Activated gamma-delta T cell treated with Interleukin-2 at 50 U/mL for 16 hours (primary cell): ENCODE measurements at places on chromosomes 6 and 20.

DNA sequence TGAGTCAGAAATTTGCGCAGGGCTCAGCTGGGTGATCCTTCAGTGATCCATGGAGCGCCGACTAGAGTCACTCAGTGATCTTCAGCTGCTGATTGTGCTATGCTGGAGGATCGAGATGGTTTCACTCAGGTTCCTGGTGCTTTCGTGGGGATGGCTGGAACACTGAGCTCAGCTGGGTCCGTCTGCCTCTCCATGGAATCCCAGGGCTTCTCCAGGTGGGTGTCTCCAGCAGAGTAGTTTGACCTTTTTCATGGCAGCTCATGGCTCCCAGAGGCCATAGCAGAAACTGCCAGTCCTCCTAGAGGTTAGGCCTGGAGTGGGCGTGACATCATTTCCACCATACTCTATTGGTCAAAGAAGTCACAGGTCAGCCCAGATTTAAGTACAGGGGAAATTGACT, 88.8 kb upstream of the SIRPA start:
- no peak for DNase-seq

DNA sequence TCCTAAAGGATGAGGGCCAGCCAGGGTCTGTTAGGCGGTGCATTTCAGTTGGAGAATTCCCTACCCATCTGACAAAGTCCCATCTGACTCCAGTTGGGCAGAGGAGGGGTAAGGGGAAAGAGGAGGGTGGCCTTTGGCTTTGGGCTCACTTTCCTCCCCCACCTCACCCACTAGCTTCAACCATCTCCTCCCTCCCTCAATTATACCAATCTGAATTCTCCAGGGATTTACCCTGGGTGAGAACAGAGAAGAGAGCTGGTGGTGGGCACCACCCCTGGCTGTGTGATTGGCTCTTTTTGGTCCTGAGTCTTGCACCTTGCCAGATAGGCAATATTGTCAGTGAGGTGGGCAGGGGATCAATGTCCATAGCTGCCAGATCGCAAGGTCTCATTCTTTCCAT, 3.2 kb downstream of the HMGA1 start:
- DNase-seq: no peak

- no peak for DNase-seq
Measured at GRCh38 chr6:167705211-167705750, 121.4 kb upstream of the AFDN start.

GRCh38 chr6:105929626-105930025, 156.5 kb upstream of the PRDM1 start:
- DNase-seq: no peak

DNA sequence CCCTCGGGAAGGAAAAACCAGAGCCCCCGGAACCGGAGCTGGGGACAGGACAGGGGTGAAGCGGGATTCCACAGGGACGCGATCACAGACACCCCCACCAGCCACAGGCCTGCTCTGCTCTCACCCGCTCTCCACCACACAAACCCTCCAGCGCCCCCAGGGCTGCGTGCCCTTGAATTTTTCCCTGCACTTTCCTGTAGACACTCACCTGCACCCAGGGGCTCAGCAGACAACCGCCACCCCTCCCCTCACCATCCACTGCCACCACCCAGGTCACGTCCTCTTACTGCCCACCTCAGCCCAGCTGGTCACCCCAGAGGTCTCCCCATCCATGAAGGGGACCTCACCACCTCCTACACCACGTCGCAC, 631 bp downstream of the ULBP2 start:
- no peak for DNase-seq

GRCh38 chr6:148868314-148868713, 121.5 kb downstream of the UST start:
- no peak for DNase-seq

GRCh38 chr6:167098825-167099225, 24.1 kb upstream of the CCR6 start:
- DNase-seq: no peak

GRCh38 chr20:2942439-2942838, 69.2 kb downstream of the PTPRA start:
- DNase-seq: no peak

- no peak for DNase-seq
Measured at GRCh38 chr20:36478137-36478905, 63.0 kb upstream of the MYL9 start.

DNA sequence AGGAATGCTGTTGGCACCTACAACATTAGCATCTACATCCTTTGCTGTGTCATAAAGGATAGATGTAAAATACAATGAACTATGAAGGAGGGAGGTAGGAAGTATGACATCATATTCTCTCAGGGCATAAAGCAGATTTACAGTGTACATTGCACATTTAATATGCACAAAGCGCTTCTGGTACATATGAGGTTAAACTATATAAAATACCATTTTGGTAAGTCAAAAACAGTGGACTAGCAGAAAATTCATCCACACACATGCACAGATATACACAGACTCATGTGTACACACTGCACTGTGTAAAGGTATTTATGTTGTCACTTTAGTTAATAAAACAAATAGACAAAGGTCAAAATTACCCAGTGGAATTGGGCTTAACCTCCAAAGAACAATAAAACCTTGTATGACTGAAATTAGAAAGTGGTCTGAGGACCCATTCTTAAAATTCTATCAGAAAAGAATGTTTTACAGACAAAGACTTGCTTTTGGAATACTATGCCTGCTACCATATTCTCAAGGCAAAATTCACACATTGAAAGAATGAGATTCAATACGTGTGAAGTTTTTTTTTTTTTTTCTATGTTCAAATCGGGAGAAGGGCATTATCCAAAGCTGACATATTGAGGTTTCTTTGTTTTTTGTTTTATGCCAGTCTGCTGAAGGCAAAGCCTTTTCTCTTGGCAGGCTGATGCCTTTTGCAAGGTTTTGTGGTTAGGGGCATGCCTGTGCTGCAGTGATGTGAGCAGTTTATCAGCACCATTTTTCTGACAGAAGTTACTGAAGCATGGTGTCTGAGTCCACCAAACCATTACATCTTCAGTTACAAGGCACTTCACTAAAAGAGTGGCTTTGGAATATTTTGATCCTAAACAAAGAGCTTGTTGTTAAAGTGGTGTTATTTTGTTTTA, 199.0 kb downstream of the PLCB1 start:
- no peak for DNase-seq

- no peak for DNase-seq
Measured at GRCh38 chr6:43952746-43953145, 174.5 kb downstream of the MRPL14 start.

GRCh38 chr6:119978274-119978889, 628.8 kb upstream of the MAN1A1 start:
- DNase-seq: no peak

DNA sequence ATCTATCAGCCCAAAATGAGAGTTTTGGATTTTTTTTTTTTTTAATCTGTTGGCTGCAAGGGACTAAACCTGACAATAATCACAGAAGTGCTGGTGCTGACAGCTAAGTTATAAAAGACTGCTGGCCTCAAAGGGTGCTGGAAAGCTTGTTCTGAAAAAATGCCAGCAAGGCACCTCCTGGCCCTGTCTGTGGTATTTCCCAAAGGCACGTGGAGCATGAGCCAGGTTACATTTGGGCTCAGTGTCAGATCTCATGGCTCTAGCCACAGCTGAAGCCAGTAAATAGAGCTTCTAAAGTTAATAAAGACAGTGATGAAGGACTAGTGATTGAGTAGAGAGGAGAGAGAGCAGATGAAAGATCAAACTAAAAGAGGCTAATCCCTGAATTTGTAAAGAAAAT, 178.9 kb downstream of the FUT9 start:
- no peak for DNase-seq

DNA sequence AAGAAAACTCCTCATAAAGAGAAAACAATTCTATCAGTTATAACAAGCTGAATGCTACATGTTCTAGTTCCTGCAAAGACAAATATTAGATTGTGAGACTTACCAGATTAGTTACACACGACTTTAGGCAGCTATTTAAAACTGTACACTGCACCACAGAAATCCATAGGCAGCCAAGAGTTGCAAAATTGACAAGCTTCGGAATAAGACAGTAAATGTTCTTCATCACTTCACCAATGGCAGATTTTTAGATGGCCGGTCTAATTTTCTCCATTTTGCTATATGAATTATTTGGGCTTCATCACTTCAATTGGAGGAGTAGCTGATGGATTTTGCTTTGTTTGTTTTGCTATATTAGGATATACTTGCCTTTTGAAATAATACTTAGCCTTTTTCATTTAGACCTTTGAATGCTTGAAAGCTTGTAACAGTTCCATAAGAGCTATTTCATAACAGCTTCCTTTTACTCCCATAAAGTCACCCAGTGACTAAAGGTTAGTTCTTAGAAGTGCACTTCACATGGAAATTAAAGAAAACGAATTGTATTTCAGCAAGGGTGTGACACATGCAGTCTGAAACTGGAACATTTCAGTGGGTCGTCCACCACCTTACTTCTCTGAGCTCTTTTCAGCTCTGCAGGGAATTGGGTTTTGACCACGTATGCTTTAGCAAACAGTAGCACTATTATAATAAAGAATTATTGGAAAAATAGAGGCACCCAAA, at the start of gene ROS1:
Gene ROS1 (minus strand): TSS at position 512 of the 723 bp plus-strand sequence. CDS start 286 bp downstream, at position 226.
- DNase-seq: no peak

DNA sequence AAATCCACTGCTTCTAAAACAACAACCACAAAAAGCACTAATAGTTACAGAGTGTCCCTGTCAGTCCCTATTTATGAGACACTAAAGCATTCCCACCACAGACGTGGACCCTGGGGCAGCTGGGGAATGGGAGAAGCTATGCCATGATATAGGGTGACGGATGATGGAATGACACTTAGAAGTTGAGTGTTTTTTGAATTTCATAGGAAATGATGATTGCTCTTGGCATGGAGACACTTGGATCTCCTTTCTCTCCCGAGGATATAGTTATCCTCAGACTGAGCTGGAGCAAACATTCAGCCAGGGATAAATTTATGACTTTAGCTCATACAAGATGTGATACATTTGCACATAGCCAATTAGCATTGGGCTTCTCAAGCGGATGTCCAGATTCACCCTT, 151.2 kb downstream of the EDN3 start:
- no peak for DNase-seq

DNA sequence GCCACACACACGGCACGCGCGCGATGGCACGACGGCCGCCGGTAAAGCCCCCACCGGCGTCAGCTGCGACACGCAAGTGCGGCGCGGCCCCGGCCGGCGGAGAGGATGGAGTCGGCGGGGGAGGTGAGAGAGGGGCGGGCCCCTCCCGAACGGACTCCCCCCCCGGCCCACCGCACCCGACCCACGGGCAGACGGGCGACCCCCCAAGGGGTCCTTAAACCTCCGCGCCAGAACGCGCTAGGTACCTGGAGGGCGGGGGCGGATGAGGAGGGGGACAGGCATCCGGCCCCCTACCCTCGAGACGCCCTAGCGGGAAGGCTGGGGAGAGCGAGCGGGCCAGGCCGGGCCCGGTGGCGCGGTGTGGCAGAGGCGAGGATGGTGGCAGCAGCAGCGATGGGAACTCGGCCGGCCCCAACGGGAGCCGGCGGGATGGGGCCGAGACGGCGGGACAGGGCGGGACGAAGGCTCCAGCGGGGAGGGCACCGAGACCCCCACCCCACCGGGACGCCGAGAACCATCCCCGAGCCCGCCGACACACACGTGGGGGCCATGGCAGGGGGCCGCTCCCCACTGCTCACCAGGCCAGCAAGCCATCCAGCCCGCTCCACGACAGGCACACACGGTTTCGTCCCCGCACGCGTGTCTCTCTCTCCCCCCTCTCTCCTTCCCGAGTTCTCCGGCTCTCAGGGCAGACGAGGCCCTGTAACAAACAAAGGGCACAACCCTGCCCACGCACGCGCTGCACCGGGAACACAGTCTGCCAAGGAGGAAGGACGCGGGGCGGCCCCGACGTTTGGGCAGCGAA, 1515.4 kb upstream of the DEFB115 start:
- no peak for DNase-seq

- DNase-seq: no peak
Measured at GRCh38 chr6:148251891-148252290, 90.7 kb upstream of the SASH1 start.

DNA sequence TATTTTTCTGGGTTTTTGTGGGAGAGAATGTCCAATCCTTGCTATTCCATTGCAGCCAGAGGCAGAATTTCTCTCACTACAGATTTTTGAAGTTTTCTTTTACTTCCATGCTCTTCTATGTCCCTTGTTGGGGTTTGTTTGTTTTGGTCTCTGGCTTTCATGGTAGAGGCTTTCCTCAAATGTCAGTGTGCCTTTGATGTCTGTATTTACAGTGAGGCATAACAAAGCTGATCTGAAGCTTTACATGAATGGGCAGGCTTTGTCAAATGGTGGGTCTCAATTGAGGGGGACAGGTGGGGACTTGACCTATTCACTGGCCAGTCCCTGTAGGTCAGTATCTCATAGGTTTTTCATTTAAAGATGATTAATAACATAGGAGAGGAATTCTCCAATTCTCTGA, 8.6 kb upstream of the CARMIL1 start:
- DNase-seq: no peak

GRCh38 chr20:42123981-42124473, 505.9 kb upstream of the CHD6 start:
- DNase-seq: no peak

DNA sequence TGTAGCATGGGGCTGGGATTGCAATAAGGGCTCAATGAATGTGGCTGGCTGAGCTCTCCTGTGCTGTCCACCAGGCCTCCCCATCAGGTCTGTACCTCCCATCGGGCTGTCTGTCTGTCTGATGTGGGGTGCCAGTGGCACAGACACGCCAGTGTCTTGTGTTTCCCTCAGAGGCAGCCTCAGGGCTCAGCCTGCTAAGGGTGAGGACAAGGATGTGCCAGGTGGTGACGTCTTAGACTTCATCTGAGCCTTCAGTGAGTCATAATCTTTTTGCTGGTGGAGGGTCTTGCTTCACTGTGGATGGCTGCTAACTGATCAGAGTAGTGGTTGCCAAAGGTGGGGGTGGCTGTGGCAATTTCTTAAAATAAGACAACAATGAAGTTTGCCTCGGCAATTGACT, 194.7 kb downstream of the NRN1 start:
- no peak for DNase-seq

DNA sequence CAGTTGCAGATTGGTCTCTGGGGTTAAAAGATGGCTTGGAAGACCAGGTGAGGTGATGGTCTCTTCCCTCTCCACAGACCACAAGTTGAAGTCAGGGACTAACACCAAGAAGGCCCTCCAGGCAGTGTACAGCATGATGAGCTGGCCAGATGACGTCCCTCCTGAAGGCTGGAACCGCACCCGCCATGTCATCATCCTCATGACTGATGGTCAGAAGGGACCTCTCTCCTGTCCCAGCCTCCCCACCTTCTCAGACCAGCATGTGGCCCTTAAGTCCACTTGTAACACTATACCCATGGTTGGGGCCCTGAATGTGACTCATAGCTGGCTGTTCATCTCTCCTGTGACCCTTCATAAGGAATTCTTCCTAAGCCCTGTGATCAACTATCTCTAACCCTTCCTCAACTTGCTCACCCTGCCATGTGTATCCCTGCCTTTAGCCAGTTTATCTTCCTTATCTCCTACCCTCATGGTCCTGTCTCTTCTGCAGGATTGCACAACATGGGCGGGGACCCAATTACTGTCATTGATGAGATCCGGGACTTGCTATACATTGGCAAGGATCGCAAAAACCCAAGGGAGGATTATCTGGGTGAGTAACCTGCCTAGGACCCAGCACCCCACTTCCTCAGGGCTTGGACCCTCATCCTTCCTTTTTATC, 3.0 kb downstream of the CFB start:
- no peak for DNase-seq
